ENCODE measurements at places on chromosomes 2 and 18.

- DNase-seq: no peak
Observed at GRCh38 chr18:55534547-55534946, 53.4 kb downstream of the TCF4 start.

GRCh38 chr2:83630351-83630750 is 828.7 kb downstream of the SUCLG1 start:
- no peak for DNase-seq

GRCh38 chr2:38502107-38502506 is 100.6 kb downstream of the HNRNPLL start:
- no peak for DNase-seq

- DNase-seq: no peak
Observed at GRCh38 chr2:20217041-20217970, 7.6 kb downstream of the SDC1 start.

GRCh38 chr2:39128919-39129391 is 8.1 kb upstream of the SOS1 start:
- no peak for DNase-seq

- no peak for DNase-seq
Observed at GRCh38 chr2:40299781-40300180, 152.1 kb downstream of the SLC8A1 start.

GRCh38 chr2:204881655-204882054 is 336.4 kb downstream of the PARD3B start:
- no peak for DNase-seq

Data from NCI-H526 (cell line).